Ovary (tissue), 10 donors: ENCODE measurements at places on chromosomes 13 and 19. TPM values are rescaled to one million over a fixed set of nuclear protein-coding genes. Genes with fewer than 3 reads are reported as not detected.

GRCh38 chr19:50563597-50563996 lies 4.6 kb downstream of the LRRC4B start:
- no peak overlapping the region for H3K4me3 ChIP-seq
- no peaks in the 10 kb centered on the region for H3K27me3 ChIP-seq
- H3K36me3 ChIP-seq = no peaks in the 10 kb centered on the region
- no peak for DNase-seq
- no peaks in the 10 kb centered on the region for H3K4me1 ChIP-seq

- DNase-seq = no peak
- H3K27me3 ChIP-seq = no peaks in the 10 kb centered on the region
- H3K36me3 ChIP-seq = no peaks in the 10 kb centered on the region
- peak overlapping the region; percentile 83 for H3K27ac ChIP-seq
- peak overlapping the region; percentile 76 for H3K4me3 ChIP-seq
Observed at GRCh38 chr13:27425158-27425917, 919 bp downstream of the GTF3A start.

SRRM5 gene
- 0.10 TPM for total RNA-seq

GFY gene
- total RNA-seq = not detected

DNA sequence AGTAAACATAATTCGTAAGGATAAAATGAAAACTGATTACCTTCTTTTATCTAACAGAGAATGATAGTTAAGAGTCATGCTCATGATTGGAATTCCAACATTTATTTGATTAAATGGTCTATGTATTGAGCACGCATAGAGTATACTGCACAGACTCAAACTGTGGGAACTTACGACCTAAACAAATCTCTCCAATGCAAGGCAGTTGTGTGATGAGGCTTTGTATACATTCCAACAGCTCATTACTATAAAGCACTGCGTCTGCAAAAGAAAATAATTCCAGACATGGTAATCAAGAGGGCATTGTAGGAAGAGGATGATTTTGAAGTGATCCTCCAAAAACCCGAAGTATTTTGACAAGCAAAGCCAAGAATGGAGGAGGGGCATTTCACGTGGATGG lies 169.5 kb downstream of the NUFIP1 start:
- H3K36me3 ChIP-seq = no peaks in the 10 kb centered on the region
- no peaks in the 10 kb centered on the region for H3K27me3 ChIP-seq
- DNase-seq = no peak
- H3K4me1 ChIP-seq = no peaks in the 10 kb centered on the region

- H3K27ac ChIP-seq = no peak overlapping the region
- H3K4me3 ChIP-seq = no peak overlapping the region
Observed at GRCh38 chr13:50766013-50766412, 77.5 kb downstream of the DLEU7 start.

DNA sequence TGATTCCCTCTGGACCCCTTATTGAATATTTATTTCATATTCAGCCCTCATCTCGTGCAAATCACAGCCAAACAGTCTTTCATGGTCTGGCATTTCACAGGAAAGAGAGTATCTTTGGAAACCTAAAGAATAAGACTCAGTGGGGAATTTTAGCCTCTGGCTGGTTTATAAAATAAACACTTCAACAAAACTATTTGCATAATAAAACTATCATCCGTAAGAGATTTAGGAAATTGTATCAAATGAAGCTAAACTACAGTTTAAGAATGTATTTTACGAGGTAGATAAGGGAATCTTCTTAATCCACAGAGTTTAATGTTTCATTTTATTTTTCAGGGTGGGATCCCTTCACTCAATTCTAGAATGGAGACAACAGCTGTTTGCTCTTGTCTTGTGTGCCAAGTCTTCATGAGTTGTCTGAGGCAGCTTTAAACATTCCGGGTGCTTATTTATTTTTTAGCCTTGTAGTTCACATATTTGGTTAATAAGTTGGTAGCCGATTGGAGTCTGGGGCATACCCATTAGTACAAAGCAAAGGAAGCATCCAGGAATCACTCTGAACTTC lies 634.4 kb upstream of the KLF12 start:
- H3K27ac ChIP-seq = no peak overlapping the region
- H3K4me3 ChIP-seq = no peak overlapping the region
- peaks cover 2% of the 10 kb centered on the region for H3K4me1 ChIP-seq
- H3K27me3 ChIP-seq = no peaks in the 10 kb centered on the region
- H3K36me3 ChIP-seq = no peaks in the 10 kb centered on the region

DNA sequence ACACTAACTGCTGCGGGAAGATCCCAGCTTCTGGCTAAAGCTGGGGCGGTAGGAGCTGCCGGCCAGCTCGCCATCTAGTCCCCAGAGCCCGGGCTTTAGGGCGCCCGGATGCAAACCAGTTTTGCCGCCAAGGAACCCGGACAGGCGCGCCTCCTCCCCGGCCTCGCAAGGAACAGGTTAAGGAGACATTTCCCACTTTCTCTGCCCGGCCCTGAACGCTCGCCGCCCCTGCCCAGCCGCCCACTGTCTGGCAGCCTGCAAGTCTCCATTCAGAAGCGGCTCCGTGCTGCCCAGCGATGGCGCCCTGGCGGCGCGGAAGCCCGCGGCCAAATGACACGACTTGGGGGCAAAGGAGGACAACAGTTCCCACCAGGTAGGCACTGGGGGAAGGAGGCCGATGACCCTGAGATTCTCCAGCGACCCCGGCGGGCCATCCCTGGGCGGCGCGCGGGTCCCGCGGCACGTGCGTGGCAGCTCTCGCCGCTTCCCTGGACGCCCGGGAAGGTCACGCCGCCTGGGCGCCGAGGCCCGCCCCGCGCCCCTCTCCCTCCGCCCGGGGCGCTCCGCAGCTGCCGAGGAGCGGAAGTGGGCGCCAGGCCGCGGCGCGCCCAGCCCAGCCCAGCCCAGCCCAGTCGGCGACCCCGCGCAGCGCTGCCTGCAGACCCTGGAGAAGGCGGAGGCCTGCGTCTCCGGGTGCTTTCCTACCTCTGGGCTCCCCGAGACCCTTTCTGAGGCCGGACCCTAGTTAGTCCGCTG lies 42.2 kb upstream of the HNRNPA1L2 start:
- no peaks in the 10 kb centered on the region for H3K36me3 ChIP-seq
- H3K4me3 ChIP-seq = peak overlapping the region; percentile 74
- H3K27me3 ChIP-seq = no peaks in the 10 kb centered on the region
- peak overlapping the region; percentile 22 for H3K27ac ChIP-seq

GRCh38 chr13:40618581-40619478 lies 47.6 kb downstream of the FOXO1 start:
- H3K27me3 ChIP-seq = no peaks in the 10 kb centered on the region
- no peaks in the 10 kb centered on the region for H3K36me3 ChIP-seq
- no peak overlapping the region for H3K27ac ChIP-seq
- DNase-seq = no peak
